ENCODE measurements at places on chromosomes 12 and 14.

GRCh38 chr14:87434680-87435079 is 558.3 kb downstream of the GALC start:
- no peak for DNase-seq

DNA sequence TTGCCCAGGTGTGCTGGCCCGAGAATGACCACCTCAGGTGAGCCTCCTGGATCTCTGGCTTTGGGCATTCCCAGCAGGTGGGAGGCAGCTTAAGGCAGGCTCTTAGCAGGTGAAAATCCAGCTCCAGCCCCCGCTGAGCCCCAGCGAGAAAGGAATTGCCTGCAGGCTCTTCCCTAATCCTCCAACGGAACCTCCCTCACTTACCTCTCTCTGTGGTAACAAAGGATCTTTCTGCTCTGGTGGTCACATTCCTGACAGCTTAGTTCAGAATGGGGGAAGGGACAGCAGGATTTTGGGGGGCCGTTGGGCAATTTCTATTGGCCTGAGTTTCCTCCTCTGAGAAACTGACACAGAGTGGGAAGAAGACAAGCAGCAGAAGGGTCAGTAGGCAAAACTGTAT is 116.0 kb upstream of the LHX5 start:
- no peak for DNase-seq

- DNase-seq, result no peak
Measured at GRCh38 chr14:89143595-89143994, 273.4 kb downstream of the FOXN3 start.

GRCh38 chr14:97005934-97006333 is 208.8 kb downstream of the VRK1 start:
- DNase-seq, result no peak
